ENCODE measurements at places on chromosomes 5 and 9. TPM values are rescaled to one million over a fixed set of nuclear protein-coding genes. Genes with fewer than 3 reads are reported as not detected.

Gene ADAMTS16
- total RNA-seq = 0.05 TPM

Gene PCDHGA9
- total RNA-seq = 7.2 TPM

Gene AGXT2
- total RNA-seq = not detected

Gene AK8
- 0.24 TPM for total RNA-seq

Gene CSF2
- total RNA-seq = not detected

Gene SPRY4
- total RNA-seq = 20.7 TPM

Gene CAVIN4
- 1.5 TPM for total RNA-seq

Gene PAX5
- 0.46 TPM for total RNA-seq

Gene MELK
- 0.88 TPM for total RNA-seq

Gene FOXI1
- total RNA-seq = not detected

Gene EDIL3
- total RNA-seq = 117 TPM

Gene PPP2R2B
- 17.3 TPM for total RNA-seq

Gene F2RL1
- total RNA-seq = 1.1 TPM

Measured in posterior vena cava (tissue), 2 donors.